Stimulated activated CD8-positive, alpha-beta memory T cell treated with anti-CD3 and anti-CD28 coated beads, Interleukin-15, amount 100 ng/mL, for 1 hour (primary cell): ENCODE measurements at places on chromosomes 2 and 18.

DNA sequence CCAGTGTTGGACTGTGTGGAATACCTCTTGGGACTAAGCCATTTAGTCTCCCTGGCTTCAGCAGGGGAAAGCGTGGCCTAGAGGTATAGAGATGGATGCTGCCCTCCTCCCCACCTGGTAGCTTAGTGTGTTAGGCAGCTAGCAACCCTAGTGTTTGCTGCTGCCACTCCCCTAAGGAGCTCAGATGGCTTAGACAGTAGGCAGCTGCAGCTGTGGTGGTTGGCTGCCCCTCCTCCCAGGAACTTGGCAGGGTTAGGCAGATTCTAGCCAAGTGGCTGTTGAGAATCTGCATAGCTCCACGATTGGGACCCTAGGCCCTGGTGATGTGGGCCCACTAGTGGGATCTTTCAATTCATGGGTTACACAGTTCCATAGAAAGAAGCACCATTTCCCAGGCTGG lies 550.4 kb upstream of the CHAC2 start:
- DNase-seq = no peak

DNA sequence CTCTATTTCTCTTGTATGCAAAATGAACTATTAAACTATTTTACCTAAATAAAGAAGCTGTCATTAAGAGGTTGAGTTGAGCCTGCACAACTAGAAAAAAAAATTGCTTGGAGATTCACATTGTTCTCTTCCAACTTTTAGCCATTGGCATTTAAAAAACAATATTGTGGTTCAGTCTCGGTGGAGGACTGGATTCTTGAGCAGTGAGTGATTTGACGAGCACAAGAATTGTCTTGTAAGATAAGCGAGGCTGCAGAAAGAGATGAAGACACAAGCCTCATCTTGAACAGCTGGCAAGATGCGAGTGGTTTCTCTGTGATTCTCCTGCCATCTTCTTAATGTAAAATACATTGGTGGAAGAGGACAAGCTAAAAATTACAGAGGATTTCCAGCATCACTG lies 67.0 kb downstream of the GALR1 start:
- no peak for DNase-seq

DNA sequence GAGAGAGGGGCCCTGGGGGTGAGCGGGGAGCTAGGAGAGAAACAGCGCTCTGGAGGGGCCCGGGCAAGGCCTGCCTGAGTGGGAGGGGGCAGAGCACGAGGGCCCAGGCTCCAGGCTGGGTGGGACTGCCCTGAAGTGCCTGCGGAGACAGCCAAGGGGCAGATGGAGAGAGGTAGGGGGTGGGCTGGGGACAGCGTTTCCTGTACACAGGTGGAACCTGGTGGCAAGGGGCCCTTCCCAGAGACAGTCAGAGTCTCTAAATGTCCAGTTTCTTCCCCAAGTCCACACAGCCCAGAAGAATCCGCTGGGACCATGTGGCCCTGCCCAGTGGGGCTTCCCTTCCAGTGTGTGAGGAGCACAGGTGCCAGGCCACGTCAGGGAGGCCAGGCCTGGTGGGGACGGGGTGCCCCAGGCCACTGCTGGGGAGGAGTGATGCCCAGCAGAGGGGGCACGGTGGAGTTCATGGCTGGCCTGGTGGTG lies 1.7 kb upstream of the GPR35 start:
- no peak for DNase-seq

GRCh38 chr2:71603851-71604725 lies 150.7 kb downstream of the DYSF start:
- DNase-seq = no peak

GRCh38 chr2:77161009-77161408 lies 361.2 kb downstream of the LRRTM4 start:
- DNase-seq = no peak

GRCh38 chr2:82538590-82539279 lies 1920.3 kb downstream of the SUCLG1 start:
- no peak for DNase-seq

GRCh38 chr18:73881396-73881917 lies 266.2 kb downstream of the FBXO15 start:
- no peak for DNase-seq

- no peak for DNase-seq
These were observed 11.4 kb downstream of the ANKRD23 start for GRCh38 chr2:96832408-96832753.

DNA sequence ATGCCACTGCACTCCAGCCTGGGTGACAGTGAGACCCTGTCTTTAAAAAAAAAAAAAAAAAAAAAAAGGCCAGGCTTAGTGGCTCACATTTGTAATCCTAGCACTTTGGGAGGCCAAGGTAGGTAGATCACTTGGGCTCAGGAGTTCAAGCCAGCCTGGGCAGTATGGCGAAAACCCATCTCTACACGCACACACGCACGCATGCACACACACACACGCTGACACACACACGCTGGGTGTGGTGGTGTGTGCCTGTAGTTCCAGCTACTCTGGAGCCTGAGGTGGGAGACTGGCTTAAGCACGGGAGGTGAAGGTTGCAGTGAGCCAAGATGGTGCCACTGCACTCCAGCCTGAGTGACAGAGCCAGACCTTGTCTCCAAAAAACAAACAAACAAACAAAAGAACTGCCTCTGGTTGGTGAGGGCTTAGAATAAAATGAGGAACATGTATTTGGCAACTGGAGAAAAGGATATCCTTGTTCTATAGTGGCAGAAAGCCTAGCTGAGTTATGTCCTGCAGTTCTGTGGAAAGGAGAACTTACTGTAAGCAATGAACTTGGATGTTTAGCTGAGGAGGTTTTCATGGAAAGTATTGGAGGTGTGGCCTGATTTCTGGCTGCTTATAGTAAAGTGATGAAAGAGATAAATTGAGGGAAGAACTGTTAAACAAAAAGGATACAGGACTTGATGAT lies 34.0 kb downstream of the HAT1 start:
- DNase-seq = no peak

- DNase-seq = no peak
These were observed 24.9 kb upstream of the BZW1 start for GRCh38 chr2:200786826-200787225.

- DNase-seq = no peak
These were observed 59.2 kb downstream of the CCDC141 start for GRCh38 chr2:178990533-178991241.

DNA sequence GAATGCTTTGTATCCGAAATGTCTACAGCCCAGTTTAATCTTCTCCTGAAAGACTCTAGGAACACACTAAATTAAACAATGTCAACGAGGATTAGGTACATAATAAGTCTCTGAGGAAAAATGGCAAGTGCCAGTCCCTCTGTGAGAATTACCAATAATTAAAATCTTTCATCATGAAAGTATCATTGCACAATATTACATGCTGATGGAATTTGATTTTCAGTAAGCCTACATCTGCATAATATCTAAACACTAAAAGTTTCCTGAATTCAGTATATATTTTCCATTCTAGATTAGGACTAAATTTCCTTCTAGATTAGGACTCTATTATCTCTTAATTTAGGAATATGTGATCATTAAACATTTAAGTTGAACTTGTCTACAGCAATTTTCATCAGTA lies 132.1 kb downstream of the LRP2 start:
- DNase-seq = no peak

DNA sequence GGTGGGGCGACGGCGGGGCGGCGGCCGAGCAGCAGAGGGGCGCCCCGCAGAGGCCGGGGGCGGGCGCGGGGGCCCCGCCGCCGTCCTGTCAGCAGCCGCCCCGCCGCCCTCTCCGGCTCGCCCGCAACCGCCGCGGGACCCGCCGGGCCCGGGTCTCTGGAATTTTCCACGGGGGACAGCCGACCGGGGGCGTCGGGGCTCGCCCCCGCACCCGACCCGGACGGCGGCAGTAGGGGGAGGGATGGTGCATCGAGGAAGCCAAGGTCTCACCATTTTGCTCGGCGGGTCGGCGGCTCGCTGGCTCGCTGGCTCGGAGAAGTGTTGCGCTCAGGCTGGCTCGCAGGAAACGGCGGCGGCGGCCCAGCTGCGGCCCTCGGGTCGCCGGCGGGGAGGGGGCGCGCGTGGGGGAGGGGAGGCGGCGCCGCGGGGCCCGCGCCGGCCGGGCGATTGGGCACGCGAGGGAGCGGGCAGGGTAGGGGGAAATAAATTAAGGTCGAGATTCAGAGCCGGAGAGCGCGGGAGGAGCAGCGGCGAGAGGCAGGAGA lies 405 bp downstream of the PPP3R1 start:
- no peak for DNase-seq

DNA sequence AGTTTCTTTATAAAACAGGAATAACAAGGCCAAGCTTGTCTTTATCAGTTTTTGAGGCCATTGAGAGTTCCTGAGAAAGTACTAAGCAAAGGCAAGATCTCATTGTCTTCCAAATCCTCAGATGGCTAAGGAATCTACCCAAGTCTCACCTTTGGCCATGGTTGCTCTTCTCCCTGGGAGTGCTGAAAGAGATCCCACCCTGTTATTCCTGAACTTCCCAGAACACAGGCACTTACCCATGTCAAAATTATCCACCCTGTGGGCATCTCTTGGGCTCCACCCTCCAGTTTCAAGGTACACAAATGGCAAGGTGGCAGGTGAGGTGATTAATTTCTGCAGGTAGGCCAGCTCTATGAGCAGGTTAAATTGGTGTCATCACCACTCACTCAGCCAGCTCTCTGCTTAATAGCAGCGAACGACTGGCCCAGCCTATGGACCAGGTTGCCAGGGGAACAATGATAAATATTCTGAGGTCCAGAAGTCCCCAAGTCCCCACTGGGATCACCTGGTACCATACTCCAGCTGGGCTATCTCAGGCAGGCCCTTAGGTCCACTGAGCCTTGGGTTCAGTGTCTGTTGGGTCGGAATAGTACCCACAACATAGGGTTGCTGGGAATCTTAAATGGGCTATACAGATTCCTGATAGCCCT lies 2.3 kb upstream of the SPRED2 start:
- no peak for DNase-seq
